ENCODE measurements at places on chromosomes 3 and 15. TPM values are rescaled to one million over a fixed set of nuclear protein-coding genes. Genes with fewer than 3 reads are reported as not detected.
A peak's percentile ranks its signal among the peaks of the same experiment; 100 is the strongest.

DNA sequence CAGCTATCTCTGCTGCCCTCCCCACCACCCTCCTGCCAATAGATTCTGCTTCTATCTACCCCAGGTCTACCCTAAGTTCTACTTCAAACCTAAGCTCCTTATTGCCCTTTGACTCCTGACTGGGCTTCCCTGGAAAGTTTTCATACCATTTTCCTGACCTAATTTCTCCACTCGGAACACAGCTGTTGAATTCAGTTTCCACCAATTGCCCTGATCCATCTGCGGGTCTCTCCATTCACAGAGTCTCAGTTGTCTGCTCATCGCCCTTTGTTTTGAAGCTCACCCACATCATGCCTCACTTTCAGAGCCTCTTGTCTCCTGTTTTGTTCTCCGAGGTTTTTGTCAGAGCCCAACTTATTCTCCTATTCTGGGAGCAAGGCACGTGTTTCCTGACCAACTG is 56.8 kb upstream of the ABI3BP start:
- DNase-seq, result no peak

DNA sequence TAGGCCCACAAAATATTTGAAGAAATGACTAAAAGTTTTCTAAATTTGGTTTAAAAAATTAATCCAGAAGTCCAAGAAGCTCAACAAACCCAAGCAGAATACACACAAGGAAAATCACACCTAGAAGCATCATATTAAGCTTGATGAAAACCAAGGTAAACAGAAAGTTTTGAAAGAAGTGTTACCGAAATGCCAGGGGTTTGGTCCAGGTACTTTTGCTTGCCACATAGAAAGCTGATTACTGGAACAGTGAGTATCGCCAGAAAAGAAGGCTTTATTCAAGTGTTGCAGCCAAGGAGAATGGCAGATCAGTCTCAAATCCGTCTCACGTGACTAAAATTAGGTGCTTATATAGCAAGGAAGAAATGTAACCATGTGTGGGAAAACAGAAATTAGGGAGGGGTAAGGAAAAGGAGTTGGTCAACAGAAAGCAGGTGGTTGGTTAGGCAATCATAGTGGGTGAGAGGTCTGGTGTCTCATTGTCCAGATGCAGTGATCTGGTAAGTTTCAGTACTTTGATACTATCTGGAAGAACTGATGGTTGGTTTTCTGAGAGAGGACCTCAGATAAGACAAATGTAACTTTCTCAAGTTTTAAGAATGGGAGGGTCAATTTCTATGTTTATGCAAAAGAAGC is 96.9 kb upstream of the MYRIP start:
- no peak for DNase-seq

DNA sequence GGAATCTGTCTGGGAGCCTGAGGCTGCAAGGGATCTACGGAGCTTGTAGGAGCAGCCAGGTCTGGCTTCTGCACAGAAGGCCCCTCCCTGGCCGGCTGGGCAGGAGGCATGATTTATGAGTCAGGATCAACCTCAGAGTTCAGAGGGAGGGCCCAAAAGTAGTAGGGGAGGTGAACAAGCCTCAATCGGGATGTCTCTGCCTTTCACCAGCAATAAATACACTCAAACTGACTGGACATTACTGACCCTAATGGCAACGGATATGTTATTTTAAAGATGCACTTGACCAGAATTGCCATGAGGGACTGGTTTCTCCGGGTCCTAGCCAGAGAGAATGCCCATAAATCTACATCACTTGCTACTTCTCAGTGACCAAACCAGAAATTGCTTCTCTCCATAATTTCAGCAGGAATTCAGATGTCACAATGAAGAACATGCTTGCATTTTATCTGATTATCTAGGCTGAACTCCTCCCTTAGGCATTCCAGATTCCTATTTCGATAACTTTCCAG is 109.6 kb upstream of the LMOD3 start:
- DNase-seq, result no peak

GRCh38 chr3:39103791-39104552 is 3.5 kb downstream of the GORASP1 start:
- peak; percentile 13 for DNase-seq

DNA sequence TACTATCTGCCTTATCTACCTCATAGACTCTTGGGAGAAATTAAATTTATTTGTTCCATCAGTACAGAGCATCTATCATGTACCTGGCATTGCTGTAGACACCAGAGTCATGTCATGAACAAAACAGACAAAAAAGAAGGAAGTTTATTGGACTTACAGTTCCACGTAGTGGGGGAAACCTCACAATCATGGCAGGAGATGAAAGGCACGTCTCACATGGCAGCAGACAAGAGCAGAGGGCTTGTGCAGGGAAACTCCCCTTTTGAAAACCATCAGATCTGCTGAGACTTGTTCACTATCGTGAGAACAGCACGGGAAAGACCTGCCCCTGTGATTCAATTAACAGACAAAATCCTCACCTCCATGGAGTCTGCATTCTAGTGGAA is 25.6 kb upstream of the ACAP2 start:
- no peak for DNase-seq

DNA sequence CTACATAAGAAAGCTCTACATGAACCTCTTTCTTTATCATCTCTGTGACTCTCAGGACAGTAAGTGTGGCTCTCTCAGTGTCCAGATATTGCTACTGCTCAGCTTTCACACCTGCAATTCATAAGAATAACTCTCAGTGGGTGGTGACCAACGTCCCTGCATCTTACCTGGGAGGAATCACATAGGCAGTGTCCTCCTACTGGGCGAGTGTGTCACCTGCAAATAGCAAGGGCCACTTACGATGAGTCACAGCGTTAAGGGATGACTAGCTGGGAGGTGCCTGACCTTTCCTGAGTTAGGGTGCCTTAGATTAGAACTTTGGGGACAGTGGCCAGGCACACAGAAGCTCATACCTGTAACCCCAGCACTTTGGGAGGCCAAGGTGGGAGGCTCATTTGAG is 90.8 kb upstream of the C3orf80 start:
- DNase-seq, result no peak

DNA sequence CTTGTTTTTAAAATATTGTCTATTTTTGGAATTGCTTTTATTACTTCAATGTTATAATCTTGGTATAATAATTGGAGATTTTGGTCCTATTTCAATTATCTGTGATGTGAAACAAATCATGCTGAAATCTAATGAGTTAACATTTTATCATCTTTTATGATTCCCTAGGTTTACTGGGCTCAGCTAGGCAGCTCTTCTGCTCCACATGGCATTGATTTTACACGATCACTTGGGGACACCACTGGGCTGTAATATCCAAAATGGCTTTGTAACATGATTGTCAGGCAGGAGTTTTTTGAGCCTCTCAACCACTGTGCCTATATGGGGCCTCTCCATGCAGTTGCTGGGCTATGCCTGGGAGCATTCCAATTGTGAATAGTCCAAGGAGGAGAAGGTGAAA is 163.3 kb downstream of the PYDC2 start:
- DNase-seq, result no peak

- DNase-seq, result peak; percentile 47
These were observed 106.3 kb upstream of the ANKRD28 start for GRCh38 chr3:15903759-15904720.

DNA sequence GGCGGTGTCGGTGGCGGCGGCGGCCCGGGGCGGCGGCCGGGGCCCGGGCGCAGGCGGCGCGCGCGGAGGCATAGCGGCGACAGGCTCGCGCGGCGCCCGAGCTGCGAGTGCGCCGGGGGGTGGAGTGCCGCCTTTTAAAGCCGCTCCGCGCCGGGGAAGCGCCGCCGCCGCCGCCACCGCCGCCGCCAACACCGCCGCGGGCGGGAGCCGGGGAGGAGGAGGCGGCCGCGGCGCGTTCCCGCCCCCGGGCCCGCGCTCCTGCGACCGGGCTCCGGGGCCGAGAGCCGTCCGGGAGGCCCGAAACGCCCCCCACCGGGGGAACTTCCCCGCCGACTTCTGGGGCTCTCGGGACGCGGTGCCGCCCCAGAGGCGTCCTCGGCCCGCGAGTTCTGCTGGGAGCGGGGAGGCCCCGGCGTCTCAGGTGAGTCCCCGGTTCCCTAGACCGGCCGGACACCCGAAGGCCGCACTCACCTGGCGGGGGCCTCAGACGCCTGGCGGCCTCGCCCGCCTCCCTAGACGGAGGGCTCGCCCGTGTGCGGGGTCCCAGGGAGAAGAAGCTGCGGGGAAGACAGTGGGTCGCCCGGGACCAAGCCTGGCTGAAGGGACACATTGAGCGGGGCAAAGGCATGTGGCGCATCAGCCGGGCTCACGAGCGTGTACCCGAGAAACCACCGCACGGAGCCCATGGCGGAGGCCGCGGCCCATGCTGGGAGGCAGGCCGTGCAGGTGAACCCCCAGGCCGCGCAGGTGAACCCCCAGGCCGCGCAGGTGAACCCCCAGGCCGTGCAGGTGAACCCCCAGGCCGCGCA is at the start of gene PCSK6:
Gene PCSK6, minus strand, starts transcription at position 109 of the 809 bp plus-strand sequence. Its CDS starts 37 bp downstream, at position 72.
- no peak for DNase-seq

DNA sequence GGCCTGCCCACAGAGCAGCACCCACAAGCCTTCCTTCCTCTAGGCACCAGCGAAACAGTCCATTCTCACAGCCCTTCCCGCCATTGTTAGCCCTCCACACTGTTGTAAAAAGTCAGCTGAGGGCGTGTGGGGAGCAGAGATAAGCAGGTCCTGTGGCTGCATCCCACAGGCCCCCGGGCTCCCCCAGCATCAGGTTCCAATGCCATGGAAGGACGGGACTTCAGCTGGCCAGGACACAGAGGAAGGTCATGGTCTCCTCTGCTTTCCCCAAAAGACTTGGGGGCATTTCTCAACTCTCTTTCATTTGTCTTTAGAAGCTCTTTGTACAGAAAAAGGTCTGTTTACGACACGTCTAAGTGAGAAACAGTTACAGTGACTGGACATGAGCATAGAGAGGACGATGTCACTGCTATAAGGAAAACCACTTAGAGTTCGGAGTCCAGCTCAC is 85.2 kb upstream of the HERC1 start:
- DNase-seq, result no peak

- no peak for DNase-seq
These were observed 52.2 kb downstream of the ABHD5 start for GRCh38 chr3:43742920-43743319.

DNA sequence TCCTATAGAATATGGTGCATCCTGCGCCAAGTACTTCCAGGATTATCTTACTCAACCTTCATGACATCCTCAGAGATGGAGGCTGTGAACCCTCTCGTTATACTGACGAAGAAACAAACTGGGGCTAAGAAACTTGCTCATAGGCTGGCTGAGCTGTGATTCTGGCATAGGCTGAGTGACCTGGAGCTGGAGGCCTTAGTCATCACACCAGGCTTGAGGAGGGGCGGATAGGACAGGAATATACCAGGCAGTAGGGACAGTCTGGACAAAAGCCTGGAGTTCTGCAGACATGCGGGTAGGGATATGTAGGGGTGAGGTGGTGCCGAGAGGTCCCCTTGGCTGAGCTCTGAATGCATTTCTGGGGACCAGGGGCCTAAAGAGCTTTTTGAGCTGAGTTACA is 18.1 kb downstream of the HEMK1 start:
- no peak for DNase-seq

DNA sequence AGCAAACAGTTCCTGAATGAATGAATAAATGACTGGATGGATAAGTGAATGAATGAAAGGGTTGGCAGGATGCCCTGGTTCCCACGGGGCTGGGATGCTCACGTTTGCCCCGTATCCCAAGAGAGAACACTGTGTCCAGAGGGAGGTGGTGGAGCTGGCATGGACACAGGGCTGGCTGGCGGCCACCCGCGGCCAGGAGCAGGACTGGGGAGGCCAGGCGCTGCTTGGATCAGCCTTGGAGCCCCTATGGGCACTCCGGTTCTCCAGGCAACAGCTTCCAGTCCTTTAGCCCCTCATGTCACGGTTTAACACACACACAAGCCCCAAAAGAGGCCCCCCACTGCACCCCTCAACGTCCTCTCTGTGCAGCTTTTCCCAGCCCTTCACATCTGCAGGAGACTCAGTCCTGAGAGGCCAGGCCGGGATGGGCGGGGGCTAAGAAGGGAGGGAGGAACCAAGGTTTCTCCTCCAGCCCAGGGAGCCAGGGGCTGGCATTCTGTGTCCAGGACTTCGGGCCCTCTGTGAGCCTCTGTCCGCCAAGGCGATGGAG is 86.0 kb upstream of the ALDH1L1 start:
- DNase-seq, result peak; percentile 67

- no peak for DNase-seq
These were observed 9.2 kb upstream of the EIF2B5 start for GRCh38 chr3:184126006-184126405.

GRCh38 chr15:96362755-96363651 is 32.5 kb downstream of the NR2F2 start:
- no peak for DNase-seq

- DNase-seq, result no peak
These were observed 58.5 kb downstream of the DCUN1D1 start for GRCh38 chr3:182921665-182922355.

- DNase-seq, result no peak
These were observed 102.1 kb downstream of the VGLL4 start for GRCh38 chr3:11541321-11542303.

DNA sequence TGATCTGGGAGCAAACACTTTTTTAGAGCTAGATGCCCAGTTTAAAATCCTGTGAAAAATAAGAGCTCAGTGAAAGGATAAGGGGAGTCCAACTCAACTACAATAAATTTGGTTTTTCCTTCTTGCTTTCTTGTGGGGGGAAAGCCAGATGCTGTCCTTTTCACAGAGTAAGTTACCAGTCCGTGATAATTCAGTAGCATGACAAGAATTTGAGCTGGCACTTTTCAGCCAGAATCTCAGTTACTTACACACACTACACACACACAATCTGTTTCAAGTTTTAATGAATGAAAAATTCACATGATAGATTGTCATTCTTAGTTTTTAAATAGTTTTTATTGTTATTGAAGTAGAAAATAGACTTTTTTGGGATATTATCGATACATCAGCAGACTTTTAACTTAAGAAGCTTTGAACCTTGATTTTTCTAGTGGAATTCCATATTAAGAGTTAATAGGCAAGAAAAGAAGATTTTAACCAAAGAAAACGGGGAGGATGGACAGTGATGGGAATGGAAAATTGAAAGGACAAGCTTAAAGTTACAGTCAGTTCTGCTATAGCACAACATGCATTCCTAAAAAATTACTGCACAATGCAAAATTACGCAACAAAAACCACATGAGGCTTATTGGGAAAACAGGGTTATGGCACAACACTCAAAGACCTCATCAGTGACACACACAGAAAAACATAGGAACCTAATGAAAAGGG is 47.0 kb downstream of the PSMD6 start:
- DNase-seq, result no peak

GRCh38 chr3:38126121-38126892 is 10.6 kb downstream of the ACAA1 start:
- no peak for DNase-seq

DNA sequence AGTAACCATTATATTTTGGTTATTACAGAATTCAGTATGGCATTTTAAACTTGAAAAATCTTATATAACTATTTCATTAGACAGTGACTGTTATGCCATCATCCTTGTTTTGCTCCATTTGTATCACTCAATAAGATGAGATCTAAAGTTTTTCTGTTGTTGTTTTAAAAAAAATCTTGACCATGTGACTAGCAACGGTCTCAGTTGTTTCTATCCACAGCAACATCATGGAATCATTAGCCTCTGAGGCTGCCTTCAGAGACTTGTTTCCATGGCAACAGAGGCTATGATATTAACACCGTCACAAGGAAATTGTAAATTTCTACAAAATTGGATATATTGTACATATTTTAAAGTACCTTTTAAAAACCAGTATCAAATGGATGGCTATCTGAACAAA is 129.8 kb downstream of the DLG1 start:
- no peak for DNase-seq

Gene DAG1
- 169 TPM for total RNA-seq

Gene CLDN16
- 0.19 TPM for total RNA-seq

Gene PHLDB2
- 11.7 TPM for total RNA-seq

Gene PAQR5
- 0.25 TPM for total RNA-seq

Gene ITIH3
- total RNA-seq, result 6.3 TPM

Gene CCR3
- total RNA-seq, result not detected

Gene HESX1
- 7.9 TPM for total RNA-seq

Gene DUOXA1
- total RNA-seq, result 0.94 TPM

Gene ADAMTS17
- total RNA-seq, result 12.4 TPM

Gene TMEM108
- 13.9 TPM for total RNA-seq
